ENCODE measurements at places on chromosomes 7 and 10.

DNA sequence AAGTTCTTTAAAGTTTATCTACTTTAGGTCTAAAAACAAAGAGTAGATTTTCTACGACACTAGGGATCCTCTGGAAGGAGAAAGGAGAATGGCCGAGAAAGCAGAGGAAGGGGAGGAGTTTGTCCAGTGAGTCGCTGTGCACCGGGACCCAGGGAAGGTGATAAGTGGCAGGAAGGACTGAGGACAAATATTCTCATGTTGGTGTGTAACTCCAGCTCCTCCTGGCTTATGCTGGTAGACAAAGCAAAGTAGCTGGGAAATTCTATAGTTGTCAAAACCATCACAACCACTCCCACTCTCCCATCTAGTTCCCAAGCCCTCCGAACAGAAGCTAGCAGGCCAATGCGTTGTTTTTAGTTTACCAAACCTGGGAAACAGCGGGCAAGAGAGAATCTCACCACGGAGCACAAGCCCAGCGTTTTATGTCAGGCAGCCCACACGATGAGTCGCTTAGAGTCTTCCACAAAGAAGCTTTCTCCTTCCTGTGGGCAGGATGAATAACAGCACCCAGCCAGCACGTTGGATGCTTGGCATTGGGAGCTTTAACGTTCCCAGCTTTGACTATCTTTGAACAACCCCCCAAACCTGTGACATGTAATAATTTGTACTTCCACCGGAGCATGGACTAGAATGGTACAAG lies 32.9 kb upstream of the JCAD start:
- DNase-seq = peak; percentile 22

GRCh38 chr10:86773498-86773897 lies 17.1 kb downstream of the BMPR1A start:
- no peak for DNase-seq

GRCh38 chr10:84190621-84191020 lies 3.7 kb upstream of the CDHR1 start:
- no peak for DNase-seq

GRCh38 chr7:94697035-94697974 lies 41.4 kb upstream of the SGCE start:
- DNase-seq = peak; percentile 96

GRCh38 chr7:138127996-138128395 lies 51.7 kb downstream of the AKR1D1 start:
- no peak for DNase-seq

DNA sequence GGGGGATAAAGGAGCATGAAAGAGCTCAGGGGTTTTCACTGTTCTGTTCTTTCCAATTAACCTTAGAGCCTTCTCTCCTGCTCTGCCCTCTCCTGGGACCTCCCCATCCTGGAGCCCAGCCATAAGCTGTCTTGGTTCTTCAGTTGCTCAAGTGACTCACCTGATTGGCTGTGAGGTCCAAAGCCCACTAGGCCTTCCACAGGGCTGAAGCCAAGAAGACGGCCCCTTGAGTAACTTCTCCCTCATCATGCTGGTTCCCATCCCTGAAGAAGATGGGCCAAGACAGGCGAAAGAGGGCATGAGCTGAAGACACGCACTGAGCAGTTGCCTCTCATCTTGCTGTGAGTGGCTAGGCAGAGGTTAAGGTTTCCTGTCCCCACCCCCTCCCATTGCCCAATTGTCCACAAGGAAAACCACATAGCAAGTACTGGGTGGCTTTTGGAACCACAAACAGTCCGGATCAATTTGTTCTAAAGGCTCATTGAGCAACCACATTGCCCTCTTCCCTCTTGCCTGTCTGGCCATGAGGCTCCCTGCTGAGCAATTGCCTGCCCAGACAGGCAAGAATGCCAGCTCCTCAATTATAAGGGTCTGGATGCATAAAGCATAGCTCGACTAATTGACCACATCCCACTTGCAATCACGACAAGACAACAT lies 43.9 kb upstream of the GPAM start:
- peak; percentile 76 for DNase-seq

GRCh38 chr10:123930340-123931001 lies 38.9 kb upstream of the CPXM2 start:
- DNase-seq = peak; percentile 32

GRCh38 chr7:4182605-4183300 lies 499.3 kb upstream of the FOXK1 start:
- DNase-seq = no peak

DNA sequence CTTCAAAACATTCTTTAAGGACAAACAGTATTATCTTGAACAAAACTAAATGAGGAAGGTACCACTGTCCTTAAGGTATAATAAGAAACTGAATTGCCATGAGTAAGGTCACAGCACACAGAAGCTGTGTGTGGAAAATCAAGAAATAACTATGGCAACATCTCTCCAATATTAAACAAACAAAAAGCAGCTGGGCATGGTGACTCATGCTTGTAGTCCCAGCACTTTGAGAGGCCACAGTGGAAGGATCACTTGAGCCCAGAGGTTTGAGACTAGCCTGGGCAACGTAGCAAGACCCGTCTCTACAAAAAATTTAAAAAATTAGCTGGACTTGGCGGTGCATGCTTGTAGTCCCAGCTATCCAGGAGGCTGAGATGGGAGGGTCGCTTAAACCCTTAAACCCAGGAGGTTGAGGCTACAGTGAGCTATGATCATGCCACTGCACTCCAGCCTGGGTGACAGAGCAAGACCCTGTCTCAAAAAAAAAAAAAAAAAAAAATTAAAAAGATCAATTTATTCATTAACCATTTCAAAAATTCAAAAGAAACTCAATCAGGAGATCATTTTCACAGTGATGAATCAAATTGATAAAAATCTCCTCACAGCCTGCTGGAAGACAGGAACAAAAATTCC lies 195.4 kb downstream of the SKIDA1 start:
- DNase-seq = peak; percentile 90

- DNase-seq = peak; percentile 93
Measured at GRCh38 chr7:92695308-92696261, 105.4 kb upstream of the FAM133B start.

GRCh38 chr7:123824754-123825067 lies 20.3 kb upstream of the HYAL4 start:
- DNase-seq = no peak

DNA sequence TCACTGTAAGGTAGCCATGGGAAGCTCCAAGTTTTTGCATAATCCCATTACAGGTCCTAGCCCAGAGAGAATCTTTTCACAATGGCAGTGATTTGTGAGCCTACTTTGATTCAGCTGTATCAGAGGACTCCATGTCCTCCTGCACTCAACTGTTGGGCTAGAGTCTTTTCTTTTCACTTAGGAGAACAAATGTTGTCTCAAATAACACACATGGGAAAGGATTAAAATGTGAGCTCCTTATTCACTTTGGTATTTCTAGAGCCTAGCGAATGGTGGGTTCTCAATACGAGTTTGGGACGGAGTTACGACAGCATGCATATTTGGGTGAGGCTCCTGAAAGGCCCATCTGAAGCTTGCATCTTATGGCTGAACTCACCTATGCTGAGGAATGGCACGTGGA lies 183.5 kb upstream of the STEAP4 start:
- no peak for DNase-seq

GRCh38 chr7:132230462-132230861 lies 345.8 kb downstream of the PLXNA4 start:
- DNase-seq = no peak

DNA sequence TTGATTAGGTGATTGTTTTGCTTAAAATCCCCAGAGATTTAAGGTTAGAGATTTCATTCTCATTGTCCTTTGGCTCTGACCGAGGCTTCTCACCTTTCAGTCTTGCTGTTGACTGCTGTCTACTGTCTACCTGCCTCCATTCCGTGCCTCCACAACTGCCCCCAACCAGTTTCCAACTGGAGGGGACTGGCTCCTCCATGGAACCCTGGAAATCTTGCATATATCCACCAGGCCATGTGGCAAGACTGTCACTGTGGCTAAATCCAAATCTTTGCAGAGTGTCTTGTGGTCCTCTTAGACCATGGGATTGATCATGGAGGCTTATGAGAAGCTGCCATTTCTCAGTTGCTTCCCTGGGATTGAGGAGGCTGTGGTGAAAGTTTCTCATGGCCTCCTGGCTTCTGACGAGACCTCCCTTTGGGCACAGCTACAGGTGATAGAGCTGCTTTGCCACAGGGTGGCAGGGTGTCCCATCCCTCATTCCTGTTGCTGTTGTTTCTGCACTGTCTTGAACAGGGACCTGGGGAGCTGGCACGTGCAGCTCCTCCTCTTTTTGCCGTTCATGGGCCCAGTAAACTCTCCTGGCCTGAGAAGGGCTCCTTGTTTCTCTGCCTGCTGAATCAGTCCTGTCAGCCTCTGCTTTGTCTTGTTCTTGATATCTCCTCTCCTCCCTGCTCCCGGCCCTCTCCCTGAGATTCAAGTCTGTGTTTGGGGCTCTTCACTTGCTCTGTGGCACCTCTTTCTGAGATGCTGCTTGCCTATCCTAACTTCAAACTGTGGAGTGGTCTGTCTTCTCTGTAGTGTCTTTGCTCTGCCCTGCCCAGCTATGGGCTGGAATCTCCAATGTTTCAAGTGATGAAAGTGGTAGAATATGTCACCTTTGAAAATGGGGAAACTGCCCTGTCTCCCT lies 63.6 kb upstream of the IGFBP3 start:
- no peak for DNase-seq

- DNase-seq = no peak
Measured at GRCh38 chr10:89653410-89653869, 8.4 kb upstream of the PANK1 start.

DNA sequence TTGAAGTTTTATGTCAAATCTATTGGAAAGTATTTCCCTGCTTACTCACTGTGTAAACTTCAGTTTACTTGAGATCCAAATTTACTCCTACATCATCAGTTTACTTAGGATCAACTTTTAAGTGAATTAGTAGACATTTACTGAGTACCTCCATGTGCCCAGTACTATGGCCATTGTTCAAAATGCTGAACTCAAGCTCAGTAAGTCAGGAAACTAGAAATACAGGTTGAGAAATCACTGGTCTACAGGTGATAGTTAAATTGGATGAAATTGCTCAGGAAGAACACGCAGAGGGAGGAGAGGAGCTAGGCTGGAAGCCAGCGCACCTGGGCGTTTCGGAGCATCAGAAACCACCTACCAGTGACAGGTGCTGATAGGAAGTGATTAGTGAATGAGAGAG lies 25.5 kb upstream of the EBLN1 start:
- DNase-seq = no peak

Measured in cardiac fibroblast (primary cell).